ENCODE measurements at places on chromosomes 2 and 18.

DNA sequence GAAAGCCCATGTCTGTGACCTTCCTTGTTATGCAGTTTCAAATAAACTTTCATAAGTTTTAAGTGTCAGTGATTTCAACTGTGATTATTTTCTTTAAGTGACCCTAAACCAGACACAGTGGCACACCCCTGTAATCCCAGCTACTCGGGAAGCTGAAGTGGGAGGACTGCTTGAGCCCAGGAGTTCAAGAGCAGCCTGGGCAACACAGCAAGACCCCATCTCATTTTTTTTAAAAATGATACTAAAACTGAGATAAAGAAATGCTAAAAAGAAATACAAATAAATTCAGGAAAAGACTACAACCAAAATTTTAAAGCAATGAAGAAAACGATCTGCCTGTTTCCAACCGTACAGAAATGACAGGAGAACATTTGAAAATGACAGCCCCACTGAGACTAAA is 54.2 kb downstream of the ROCK2 start:
- H3K27me3 ChIP-seq, result no peaks in the 10 kb centered on the region
- no peaks in the 10 kb centered on the region for H3K36me3 ChIP-seq
- H3K4me1 ChIP-seq, result peaks cover 4% of the 10 kb centered on the region
- H3K4me3 ChIP-seq, result no peak overlapping the region
- H3K27ac ChIP-seq, result no peak overlapping the region

GRCh38 chr2:211982162-211982561 is 556.4 kb downstream of the ERBB4 start:
- no peaks in the 10 kb centered on the region for H3K36me3 ChIP-seq
- H3K27me3 ChIP-seq, result no peaks in the 10 kb centered on the region
- H3K4me3 ChIP-seq, result no peak overlapping the region
- no peak for DNase-seq
- no peaks in the 10 kb centered on the region for H3K4me1 ChIP-seq
- no peak overlapping the region for H3K27ac ChIP-seq

DNA sequence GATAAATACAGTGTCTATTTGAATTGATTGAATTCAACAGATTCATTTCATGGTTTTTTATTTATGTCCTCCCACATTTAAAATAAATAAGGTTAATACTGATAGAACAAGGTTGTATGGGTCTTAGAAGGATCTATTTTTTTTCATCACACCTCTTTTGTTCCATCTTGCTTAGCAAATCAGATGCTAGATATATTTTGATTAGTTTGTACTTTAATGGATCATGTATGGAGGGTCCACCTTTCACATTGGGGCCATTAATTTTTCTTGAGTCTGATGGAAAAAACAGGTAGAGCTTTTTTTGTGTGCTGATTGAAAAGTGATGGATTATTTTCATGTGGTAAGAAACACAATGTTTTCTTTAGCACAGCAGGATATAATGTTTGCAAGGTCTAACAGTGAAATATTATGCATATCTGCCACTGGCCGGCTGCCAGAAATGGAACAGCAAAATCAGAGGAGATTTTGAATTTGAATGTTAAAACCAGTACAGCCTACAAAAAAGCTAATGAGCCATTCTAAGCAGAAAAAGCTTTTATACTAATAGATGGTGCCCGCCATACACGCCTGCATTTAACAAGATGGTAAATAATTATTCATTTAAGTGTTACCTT is 188.1 kb upstream of the ETAA1 start:
- no peak for DNase-seq
- H3K4me1 ChIP-seq, result peaks cover 3% of the 10 kb centered on the region
- H3K4me3 ChIP-seq, result no peak overlapping the region
- H3K27ac ChIP-seq, result no peak overlapping the region

GRCh38 chr2:150099805-150100204 is 387.7 kb downstream of the RND3 start:
- H3K4me1 ChIP-seq, result no peaks in the 10 kb centered on the region
- no peaks in the 10 kb centered on the region for H3K36me3 ChIP-seq
- H3K27me3 ChIP-seq, result peaks cover 1% of the 10 kb centered on the region
- no peak overlapping the region for H3K27ac ChIP-seq
- DNase-seq, result no peak

DNA sequence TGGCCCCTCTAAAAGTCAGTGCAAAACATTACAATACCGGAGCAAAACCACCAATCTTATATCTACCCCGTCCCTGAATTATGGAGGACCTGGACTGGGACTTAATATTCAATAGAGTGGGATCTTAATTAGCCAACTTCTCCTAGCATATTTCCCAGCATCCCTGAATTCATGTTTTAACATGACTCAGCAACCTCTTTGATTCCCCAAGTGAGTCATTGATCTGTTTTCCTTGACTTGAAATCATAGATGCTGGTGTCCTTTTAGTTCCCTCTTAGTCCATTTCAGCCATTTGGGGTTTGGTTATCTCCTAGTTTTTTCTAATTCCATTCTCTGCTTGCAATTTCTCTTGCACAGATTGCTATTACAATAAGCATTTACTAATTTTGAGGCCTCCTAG is 677.7 kb upstream of the CELF4 start:
- H3K27me3 ChIP-seq, result no peaks in the 10 kb centered on the region
- H3K27ac ChIP-seq, result no peak overlapping the region
- H3K36me3 ChIP-seq, result no peaks in the 10 kb centered on the region
- no peaks in the 10 kb centered on the region for H3K4me1 ChIP-seq
- no peak for DNase-seq

- DNase-seq, result no peak
- peaks cover under 1% of the 10 kb centered on the region for H3K27me3 ChIP-seq
- no peak overlapping the region for H3K27ac ChIP-seq
- H3K4me3 ChIP-seq, result no peak overlapping the region
These were observed 7.2 kb downstream of the ALKAL2 start for GRCh38 chr2:280650-281110.

- no peaks in the 10 kb centered on the region for H3K4me1 ChIP-seq
- H3K27me3 ChIP-seq, result no peaks in the 10 kb centered on the region
- no peak overlapping the region for H3K4me3 ChIP-seq
- no peak for DNase-seq
- H3K27ac ChIP-seq, result no peak overlapping the region
These were observed 319.8 kb downstream of the RND3 start for GRCh38 chr2:150167711-150168110.

DNA sequence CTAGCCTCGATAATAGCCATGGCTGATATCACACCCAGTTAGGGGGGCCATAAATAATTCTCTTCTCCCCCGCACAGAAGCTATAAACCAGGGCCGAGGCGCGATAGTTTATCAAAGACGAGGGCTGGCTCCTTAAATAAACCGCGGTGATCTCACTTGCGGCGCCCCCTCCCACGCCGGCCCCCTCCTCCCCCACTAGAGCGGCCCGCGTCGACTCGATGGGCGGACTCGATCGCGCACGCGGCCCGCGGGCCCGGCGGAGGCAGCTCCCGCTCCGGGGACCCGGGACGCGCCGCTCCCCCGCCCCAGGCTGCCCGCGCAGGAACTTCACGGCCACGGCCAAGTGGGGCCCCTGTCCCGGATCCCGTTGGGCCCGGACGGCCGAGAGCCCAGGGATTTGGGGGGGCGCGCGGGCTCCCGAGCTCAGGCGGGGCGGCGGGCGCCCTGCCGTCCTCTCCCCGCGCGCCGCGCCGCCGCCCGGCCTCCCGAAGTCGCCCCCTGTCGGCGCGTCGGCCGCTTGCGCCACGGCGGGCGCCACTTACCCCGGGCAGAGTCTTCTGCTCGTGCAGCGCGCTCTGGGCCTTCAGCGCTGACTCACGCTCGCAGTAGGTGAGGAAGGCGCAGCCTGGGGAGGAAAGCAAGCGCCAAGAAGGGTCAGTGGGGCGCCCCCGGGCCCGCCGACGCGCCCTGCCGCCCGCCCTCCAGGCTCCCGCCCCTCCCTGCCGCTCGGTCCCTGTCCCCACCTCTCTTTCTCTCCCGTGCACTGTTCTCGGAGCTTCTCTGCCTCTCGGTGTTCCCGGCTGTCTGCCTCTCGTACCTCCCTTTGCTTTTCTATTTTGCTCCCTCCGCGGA is 80.4 kb downstream of the CELF4 start:
- DNase-seq, result peak; percentile 43
- peaks cover 31% of the 10 kb centered on the region for H3K4me1 ChIP-seq
- H3K27me3 ChIP-seq, result no peaks in the 10 kb centered on the region
- H3K27ac ChIP-seq, result no peak overlapping the region
- peak overlapping the region; percentile 60 for H3K4me3 ChIP-seq

DNA sequence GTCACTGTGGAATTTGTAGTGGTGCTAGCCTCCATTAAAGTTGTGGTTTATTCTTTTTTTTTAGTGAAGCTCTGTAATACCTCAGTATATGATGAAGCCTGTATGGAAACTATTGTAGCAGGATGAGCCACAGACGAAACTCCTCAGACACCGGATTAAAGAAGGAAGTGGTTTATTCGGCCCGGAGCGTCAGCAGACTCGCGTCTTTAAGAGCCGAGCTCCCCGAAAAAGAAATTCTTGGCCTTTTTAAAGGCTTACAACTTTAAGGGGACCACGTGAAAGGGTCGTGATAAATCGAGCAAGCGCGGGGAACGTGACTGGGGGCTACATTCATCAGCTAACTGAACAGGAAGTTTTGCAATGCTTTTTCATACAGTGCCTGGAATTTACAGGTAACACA is 8.1 kb upstream of the CCL20 start:
- H3K27ac ChIP-seq, result no peak overlapping the region
- H3K4me3 ChIP-seq, result no peak overlapping the region

GRCh38 chr2:171044416-171044815 is 115.4 kb downstream of the GORASP2 start:
- H3K36me3 ChIP-seq, result peaks cover 5% of the 10 kb centered on the region
- peaks cover 10% of the 10 kb centered on the region for H3K4me1 ChIP-seq
- H3K4me3 ChIP-seq, result no peak overlapping the region

DNA sequence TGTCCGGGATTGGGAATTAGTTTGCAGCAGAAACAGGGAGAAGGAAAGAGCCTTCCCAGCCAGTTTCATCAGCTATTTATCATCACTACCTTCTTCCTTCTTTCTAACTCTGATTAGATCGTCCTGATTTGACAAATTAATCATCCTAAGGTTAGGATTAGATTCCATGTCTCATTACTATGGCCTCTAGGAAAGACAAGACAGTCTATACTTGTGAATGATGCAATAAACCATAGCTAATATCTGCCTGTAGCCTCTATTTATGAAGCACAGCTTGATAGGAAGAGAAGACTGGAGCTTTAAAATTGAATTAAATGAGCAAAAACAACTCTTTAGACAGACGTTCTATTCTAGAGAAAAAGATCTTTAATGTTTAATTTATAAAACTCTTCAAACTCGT is 25.2 kb upstream of the FRZB start:
- no peak overlapping the region for H3K4me3 ChIP-seq
- H3K36me3 ChIP-seq, result no peaks in the 10 kb centered on the region
- no peaks in the 10 kb centered on the region for H3K4me1 ChIP-seq
- H3K27me3 ChIP-seq, result no peaks in the 10 kb centered on the region
- no peak for DNase-seq

DNA sequence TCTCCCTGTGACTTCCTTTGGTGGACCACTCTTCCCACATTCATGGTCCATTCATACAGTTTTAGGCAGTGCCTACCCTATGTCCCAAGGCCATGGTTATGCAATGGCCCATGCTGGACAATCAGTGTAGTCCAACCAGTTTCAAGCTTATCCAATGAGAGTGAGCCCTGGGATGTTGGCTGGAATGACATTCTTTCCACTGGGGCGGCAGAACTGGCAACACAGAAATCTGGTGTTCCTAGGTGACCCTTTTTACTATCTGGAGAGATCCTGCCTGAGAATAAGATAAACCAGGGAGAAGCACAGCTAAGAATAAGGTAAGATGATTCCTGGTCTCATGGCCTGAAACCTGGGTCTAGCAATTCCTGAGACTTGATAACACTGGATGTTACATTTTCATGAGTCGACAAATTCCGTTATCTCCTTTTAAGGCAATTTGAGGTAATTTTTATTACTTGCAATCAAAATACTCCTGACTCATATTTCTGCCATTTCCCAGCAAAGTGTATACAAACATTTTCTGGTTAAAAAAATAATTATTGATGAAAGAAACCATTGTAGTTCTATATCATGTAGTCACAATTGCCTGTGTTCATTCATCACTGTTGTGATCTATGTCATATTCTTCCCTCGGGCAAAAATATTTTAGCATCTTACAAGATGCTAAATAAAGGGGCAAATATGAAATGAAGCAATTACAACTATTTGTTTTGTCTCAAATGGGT is 271.5 kb upstream of the LYPD1 start:
- H3K27ac ChIP-seq, result no peak overlapping the region
- no peaks in the 10 kb centered on the region for H3K36me3 ChIP-seq
- H3K4me1 ChIP-seq, result no peaks in the 10 kb centered on the region
- DNase-seq, result no peak
- H3K4me3 ChIP-seq, result no peak overlapping the region

DNA sequence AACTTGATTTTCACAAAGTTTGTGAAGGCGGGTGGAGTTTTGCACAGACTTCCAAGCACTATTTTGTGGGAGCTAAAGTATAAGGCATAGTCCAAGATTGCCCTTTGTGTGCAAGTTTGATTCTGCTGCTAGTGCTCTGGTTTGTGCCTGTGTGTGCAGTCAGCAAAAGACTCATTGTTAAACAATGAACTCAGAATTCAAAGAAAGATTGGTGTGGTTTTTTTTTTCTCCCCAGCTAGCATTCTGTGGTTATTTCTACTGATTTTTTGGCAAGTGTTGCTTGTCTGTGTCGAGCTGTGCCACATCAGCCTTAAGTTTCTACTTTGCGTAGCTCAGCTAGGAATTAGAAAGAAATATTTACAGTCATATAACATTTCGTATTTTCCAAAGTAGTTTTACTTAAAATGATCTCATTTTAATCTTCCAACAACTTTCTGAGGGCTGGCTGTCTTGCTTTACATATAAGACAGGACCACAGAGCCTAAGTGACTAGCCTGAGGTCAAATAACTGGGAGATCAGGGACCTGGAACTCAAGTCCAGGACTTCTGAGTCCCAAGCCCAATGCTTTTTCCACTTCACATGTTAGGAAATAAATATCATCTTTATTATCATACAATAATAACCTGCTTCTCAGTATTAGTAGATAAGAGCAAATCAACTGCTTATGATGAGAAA is 69.8 kb downstream of the BABAM2 start:
- no peak overlapping the region for H3K4me3 ChIP-seq
- H3K27me3 ChIP-seq, result no peaks in the 10 kb centered on the region
- DNase-seq, result no peak
- no peaks in the 10 kb centered on the region for H3K36me3 ChIP-seq

- no peak for DNase-seq
- H3K4me3 ChIP-seq, result no peak overlapping the region
- no peaks in the 10 kb centered on the region for H3K36me3 ChIP-seq
- no peaks in the 10 kb centered on the region for H3K27me3 ChIP-seq
- H3K27ac ChIP-seq, result no peak overlapping the region
These were observed 4.5 kb downstream of the SCYGR3 start for GRCh38 chr2:227610123-227610522.
